ENCODE measurements at places on chromosomes 1 and 21.
A peak's percentile ranks its signal among the peaks of the same experiment; 100 is the strongest.

GRCh38 chr1:75908717-75909152 lies 23.5 kb downstream of the ASB17 start:
- DNase-seq: peak; percentile 37

GRCh38 chr21:45409466-45410150 lies 4.6 kb downstream of the COL18A1 start:
- DNase-seq: peak; percentile 54

DNA sequence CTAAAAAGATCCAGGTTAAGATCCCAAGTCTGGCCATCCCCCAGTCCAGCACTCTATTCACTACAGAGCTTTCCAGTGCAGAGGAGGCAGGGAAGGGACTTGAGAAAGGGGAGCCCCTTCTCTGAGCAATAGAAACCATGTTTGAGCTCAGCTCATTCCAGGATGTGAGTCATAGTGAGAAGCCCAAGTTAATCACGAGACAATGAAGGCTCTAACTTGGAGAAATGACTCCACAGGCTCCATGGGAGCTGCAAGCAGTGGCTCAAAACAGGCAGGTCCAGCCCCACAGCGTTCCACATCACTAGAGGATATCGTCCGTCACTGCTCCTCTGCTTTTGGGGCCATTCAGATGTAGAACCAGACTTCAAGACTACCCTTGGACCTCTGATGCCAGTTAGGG lies 59.1 kb downstream of the CAMK2N1 start:
- no peak for DNase-seq

DNA sequence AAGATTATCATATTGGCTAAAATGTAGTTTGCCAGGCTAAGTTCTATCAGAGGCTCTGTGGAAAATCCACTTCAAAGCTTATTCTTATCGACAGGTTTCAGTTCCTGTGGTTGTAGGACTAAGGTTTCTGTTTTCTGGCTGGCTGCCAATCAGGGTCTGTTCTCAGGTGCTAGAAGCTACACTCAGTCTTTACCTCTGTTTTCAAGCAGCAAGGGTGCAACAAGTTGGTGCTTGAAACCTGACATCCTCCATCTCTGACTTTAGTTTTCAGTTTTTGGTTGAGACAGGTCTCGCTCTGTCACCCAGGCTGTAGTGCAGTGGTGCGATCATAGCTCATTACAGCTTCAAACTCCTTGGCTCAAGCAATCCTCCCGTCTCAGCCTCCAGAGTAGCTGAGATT lies 15.3 kb upstream of the TMCO2 start:
- DNase-seq: peak; percentile 5

DNA sequence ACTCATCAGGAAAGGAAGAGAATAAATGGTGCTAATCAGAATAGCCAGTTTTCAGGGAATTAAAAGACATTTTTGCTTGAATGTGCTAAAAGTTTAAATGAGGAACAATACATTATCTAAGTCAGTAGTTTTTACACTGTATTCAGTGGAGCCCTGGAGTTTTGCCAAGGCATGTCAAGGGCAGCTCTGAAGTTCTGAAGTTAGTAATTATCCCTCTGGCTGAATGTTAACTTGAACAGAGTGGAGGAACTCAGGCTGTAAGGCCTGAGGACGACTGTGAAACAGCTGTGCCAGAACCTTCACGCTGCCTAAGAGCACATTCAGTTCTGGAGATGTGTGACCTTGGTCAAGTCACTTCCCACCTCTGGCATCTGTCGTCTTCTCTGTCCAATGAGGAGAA lies 68.1 kb downstream of the EDEM3 start:
- DNase-seq: peak; percentile 62

GRCh38 chr1:15028102-15028501 lies 125.4 kb upstream of the TMEM51 start:
- DNase-seq: peak; percentile 44

GRCh38 chr1:5955479-5955977 lies 36.7 kb downstream of the NPHP4 start:
- no peak for DNase-seq

DNA sequence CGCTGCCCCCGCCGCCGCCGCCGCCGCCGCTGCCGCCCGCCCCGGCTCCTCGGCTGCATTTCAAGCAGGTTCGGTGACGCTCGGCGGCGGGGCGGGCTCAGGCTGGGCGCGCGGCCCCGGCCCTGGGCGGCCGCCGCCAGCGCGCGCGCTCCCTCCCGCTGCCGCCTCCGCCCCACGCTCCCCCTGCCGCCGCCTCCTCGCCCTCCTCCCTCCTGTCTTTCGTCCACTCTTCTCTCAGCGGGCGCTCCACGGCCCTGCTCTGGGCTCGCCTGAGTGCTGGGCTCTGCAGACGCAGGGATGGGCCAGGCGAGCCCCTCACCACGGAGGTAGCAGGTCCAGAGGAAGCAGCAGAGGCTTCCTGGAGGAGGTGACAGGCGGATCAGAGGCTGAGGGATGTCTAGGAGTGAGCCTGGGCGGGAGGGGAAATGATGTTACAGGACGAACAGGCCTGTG lies at the start of gene LRP8:
Gene LRP8 (minus strand): TSS at position 62 of the 453 bp plus-strand sequence. CDS start 158 bp downstream, outside the sequence.
- DNase-seq: peak; percentile 83

- DNase-seq: no peak
Observed at GRCh38 chr1:43031316-43032203, 72.9 kb upstream of the SLC2A1 start.

GRCh38 chr21:36247316-36248010 lies 72.5 kb upstream of the MORC3 start:
- no peak for DNase-seq

GRCh38 chr1:202540014-202540413 lies 170.2 kb downstream of the SYT2 start:
- no peak for DNase-seq

- no peak for DNase-seq
Observed at GRCh38 chr1:29756901-29757725, 520.8 kb downstream of the PTPRU start.

GRCh38 chr1:15577691-15578090 lies 7.2 kb downstream of the AGMAT start:
- no peak for DNase-seq

DNA sequence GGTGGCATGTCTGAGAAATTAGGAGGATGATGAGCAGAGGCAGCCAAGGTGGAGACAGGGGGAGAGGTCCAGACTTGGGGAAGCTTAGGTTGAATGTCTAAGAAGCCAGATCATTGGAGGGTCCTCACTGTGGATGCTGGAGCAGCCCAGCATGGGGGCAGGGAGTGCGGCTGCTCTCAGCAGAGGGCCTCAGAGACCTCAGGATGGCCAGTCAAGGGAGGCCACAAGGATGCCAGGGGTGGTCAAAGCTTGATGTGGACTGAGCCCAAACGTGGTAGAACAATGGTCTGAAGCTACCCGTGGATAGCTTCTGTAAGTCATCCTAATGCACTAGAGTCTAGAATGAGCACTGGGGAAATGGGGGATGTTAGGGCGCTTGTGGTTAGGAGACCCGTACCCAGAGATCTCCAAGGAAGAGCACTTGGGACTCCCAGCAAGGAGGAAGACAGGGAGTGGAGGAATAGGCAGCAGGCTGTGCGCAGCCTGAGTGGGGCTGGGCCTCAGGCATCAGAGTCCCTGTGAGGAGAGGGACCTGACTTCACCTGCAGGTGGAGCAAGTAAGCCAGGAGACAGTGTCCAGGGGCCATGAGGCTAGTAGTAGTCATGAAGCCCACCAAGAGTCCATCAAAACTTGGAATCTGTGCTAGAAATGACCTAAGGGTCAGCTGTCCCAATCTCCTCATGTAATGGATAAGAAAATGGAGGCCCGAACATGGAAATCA lies 4.3 kb upstream of the S100A9 start:
- DNase-seq: no peak

DNA sequence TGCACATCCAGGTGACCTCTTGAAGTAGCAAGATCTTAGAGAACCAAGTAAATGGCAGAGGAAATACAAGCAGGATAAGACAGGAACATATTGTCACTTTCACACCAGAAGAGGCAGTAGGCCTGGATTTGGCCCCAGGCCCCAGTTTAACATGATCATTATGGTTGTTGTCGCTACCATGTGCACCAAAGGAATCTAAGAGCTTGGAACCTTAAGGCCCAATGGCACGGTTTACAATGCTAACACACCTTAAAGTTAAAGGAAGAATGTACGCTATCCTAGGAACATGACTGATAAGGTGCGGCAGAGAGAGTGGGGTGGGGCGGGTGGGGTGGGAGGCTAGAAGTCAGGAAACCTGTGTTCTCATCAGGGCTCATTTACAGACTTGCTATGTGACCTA lies 147.5 kb downstream of the ROR1 start:
- no peak for DNase-seq

DNA sequence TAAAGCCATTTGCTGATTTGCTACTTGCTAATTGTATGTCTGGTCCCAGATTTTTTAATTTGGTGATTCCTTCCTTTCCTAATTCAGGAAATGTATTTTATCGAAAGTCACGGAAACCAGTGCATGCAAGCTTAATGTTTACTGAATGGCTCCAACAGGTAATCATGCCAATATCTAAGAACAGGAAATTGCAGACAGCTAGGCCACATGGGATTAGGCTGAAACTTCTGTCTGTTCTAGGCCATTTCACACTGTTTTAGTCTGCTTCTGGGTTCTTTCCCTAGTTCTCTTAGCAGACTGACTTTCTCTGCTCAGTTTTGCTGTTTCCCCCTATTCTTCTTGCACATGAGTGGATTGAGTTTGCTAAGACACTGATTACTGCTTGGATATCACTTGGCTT lies 111.4 kb downstream of the NTNG1 start:
- DNase-seq: peak; percentile 9

DNA sequence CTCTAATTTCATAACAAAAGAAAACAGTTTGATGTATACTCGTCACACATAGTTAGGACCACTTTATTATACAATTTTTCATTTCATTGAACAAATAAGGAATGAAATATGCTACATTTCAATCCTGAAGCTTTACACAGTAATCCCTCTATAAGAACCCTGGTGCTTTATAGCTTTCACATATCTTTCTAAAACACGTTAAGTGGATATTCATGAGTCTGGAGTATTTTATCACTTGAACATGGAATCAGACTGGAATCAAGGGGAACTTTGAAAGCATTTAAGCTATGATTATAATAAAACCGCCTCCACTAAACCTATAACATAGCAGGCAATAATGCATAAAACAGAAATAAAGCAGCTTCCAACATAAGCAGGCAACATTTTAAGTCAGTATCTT lies 476.6 kb downstream of the COL11A1 start:
- no peak for DNase-seq

DNA sequence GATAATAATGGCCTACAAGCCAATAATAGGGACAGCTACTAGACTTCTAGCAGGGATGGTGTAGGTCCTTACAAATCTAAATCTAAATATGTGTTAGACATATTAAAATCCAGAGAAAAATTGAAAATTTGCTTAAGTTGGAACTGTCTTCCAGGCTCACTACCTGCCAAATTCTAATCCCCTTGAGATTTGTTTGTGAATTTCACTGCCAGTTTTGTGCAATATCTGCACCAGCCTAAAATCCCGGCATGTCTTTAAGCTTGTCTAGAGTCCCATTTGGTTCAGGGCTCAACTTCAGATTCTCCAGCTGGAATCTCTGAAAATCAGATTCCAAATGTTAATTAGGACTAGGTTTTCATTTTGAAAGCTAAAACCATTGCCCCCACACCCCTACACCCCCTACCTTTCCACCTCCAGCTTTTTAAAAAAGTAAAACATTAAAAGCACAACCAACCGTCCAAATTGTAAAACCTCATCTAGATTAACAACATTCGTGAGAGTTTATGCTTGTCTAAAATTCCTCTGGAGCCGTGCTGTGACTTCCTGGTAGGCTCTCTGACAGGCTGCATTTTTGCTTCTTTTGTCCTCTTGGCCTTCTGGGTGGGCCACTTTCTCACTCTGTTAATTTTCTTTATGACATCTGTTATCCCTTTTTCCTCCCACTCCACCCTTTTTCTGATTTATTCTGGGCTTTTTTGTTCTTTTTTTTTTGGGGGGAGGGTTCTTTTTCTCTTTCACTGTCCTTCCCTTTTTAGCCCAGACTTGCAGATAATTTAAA lies 348.7 kb downstream of the PAPPA2 start:
- DNase-seq: peak; percentile 53

GRCh38 chr1:237976331-237976730 lies 85.6 kb upstream of the ZP4 start:
- DNase-seq: no peak

- DNase-seq: no peak
Observed at GRCh38 chr1:56675763-56676162, 30.6 kb downstream of the PRKAA2 start.

- DNase-seq: no peak
Observed at GRCh38 chr1:116868385-116868784, 41.3 kb upstream of the PTGFRN start.

DNA sequence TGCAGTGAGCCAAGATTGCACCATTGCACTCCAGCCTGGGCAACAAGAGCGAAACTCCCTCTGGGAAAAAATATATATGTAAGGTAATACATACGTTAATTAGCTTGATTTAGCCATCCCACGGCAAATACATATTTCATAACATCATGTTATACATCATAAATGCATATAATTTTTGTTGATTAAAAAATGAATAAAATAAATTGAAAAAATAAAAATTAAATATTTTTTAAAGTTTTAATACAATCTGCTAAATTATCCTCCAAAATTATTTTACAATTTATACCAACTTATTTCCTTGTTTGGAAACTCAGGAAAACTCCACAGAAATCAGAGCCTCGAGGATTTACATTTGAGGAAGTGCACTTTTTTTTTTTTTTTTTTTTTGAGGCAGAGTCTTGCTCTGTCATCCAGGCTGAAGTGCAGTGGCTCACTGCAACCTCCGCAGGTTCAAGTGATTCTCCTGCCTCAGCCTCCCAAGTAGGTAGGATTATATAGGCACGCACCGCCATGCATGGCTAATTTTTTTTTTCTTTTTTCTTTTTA lies 12.6 kb upstream of the IPO9 start:
- DNase-seq: no peak

- DNase-seq: no peak
Observed at GRCh38 chr1:97210307-97210706, 488.7 kb downstream of the PTBP2 start.

DNA sequence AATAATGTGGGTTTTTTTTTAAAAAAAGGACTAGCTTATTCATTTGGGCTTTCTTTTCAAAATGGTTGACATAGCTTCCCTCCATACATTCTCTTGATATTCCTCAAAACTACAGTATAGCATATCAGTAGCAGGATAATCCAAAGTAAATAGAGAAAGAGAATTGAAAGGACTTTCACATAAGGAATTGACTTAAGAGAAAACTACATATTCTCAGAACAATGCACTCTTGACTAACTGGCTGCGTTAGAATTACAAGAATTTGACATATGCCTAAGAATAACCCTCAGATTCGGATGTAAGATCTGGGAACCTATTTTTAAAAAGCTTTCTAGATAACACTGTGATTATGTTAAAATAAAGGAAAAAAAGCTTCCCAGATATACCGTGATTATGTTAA lies 3.1 kb downstream of the PRKAB2 start:
- no peak for DNase-seq

- DNase-seq: peak; percentile 16
Observed at GRCh38 chr1:66475940-66476339, 58.0 kb upstream of the SGIP1 start.

GRCh38 chr1:6971048-6971447 lies 185.8 kb downstream of the CAMTA1 start:
- DNase-seq: no peak

GRCh38 chr1:61266738-61267137 lies 184.4 kb downstream of the NFIA start:
- DNase-seq: no peak
